ENCODE measurements at places on chromosomes 16 and 17.
A peak's percentile ranks its signal among the peaks of the same experiment; 100 is the strongest.

GRCh38 chr17:5530265-5531084 is 44.1 kb downstream of the MIS12 start:
- DNase-seq: no peak

- no peak for DNase-seq
Measured at GRCh38 chr16:72013888-72014581, 5.5 kb downstream of the DHODH start.

DNA sequence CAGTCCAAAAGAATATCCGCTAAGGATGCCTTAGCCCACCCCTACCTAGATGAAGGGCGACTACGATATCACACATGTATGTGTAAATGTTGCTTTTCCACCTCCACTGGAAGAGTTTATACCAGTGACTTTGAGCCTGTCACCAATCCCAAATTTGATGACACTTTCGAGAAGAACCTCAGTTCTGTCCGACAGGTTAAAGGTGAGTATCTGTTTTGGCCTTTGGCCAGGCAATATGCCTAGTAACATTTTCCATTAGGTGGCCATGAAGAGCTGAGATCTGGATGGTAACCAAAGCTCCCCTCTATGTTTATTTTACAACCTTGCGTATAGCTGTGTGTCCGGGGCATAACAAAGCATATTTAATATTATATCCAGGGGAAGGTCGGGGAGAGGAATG is 128.0 kb upstream of the TMEM97 start:
- DNase-seq: no peak

- DNase-seq: peak; percentile 34
Measured at GRCh38 chr16:75322740-75323139, 71.3 kb upstream of the BCAR1 start.

- peak; percentile 18 for DNase-seq
Measured at GRCh38 chr16:68444056-68444657, 4.2 kb downstream of the SMPD3 start.

GRCh38 chr17:74429604-74430384 is 2.1 kb upstream of the GPRC5C start:
- no peak for DNase-seq

- no peak for DNase-seq
Measured at GRCh38 chr17:82267575-82268379, 5.7 kb downstream of the CSNK1D start.

DNA sequence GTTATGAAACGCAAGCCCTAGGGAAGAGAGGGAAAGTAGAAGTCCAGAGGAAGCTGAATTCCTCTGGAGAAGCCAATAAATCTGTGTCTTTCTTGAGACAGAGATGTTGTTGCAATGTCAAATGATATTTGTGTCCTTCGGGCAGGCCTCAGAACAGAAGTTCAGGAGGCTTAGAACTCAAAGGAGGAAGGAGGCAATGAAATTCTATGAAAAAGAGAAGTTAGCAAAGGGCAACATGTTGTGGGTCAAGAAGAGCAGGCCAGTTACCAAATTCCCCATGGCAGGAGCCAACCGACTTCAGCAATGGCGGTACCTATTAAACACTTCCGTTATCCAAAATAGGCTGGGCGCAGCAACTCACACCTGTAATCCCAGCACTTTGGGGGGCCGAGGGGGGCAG is 109.0 kb upstream of the DHX40 start:
- no peak for DNase-seq

DNA sequence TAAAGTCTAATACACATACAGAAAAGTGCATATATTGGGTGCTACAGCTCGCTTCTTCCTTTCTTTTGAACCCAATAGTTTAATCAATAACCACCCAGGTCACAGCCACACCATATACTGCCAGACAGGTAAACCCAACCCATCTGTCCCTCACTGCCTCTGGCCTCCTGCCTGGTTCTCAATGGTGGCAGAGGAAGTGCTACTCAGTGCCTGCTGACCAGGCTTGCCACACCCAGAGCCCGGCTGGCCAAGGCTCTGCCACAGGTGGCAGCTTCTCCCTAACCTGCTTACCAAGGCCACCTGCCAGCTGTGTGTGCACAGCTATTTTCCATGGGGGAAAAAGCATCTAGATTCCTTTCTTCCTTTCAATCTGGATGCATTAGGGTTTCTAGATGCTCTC is 584 bp downstream of the PMP22 start:
- no peak for DNase-seq

GRCh38 chr16:89453501-89454321 is 36.6 kb downstream of the ANKRD11 start:
- DNase-seq: no peak

DNA sequence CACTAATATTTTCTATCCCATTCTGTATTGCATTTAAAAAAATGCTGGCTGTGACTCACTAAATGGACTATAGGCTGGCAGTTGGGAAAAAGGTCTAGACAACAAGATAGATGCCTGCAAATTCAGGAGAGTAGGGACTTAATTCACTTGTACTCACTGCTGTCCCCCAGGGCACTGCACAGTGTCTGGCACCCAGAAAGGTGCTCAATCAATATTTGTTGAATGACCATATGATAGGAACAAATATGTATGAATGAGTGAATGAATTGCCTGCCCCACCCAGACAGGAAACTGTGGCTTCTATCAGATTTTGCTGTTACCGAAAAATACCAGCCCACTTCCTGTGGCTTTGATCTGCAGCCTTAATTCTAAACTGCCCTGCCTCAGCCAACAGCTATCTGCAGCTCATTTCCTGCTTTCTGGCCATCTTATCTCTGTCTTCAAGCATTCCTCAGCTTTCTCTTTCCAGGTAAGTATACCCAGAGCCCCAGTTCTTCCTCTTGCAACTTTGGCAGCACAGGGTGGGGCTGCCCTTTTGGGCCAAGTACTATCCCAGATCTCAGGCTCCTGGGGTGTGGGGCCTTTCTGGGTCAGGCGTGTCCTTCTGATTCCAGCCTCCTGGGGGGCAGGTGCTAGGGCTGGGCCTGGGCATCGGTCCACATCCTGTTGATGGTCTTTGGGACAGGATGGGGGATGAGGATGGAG is 15.3 kb upstream of the TNS4 start:
- DNase-seq: no peak

GRCh38 chr17:44084131-44084538 is 13.6 kb downstream of the G6PC3 start:
- no peak for DNase-seq

DNA sequence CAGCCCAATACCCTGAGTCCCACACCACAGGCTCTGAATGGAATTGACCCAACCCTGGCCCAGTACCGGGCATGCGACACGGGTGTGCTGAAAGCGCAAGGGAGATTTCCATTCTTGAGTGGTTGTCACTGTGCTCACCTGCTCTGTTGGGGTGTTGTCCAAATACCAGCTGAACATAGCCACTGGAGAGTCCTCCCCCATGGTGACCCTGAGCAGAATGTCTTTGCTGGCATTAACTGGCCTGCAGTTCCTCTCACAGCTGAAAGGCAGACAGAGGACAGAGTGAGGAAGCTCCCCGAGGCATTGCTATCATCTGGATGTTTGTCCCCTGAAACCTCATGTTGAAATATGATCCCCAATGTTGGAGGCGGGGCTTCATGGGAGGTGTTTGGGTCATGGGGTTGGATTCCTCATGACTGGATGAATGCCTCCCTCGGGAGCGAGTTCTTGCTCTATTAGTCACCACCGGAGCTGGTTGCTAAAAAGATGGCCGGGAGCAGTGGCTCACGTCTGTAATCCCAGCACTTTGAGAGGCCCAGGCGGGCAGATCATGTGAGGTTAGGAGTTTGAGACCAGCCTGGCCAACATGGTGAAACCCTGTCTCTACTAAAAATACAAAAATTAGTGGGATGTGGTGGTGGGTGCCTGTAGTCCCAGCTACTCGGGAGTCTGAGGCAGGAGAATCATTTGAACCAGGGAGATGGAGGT is 57.3 kb upstream of the BCO1 start:
- DNase-seq: peak; percentile 91

DNA sequence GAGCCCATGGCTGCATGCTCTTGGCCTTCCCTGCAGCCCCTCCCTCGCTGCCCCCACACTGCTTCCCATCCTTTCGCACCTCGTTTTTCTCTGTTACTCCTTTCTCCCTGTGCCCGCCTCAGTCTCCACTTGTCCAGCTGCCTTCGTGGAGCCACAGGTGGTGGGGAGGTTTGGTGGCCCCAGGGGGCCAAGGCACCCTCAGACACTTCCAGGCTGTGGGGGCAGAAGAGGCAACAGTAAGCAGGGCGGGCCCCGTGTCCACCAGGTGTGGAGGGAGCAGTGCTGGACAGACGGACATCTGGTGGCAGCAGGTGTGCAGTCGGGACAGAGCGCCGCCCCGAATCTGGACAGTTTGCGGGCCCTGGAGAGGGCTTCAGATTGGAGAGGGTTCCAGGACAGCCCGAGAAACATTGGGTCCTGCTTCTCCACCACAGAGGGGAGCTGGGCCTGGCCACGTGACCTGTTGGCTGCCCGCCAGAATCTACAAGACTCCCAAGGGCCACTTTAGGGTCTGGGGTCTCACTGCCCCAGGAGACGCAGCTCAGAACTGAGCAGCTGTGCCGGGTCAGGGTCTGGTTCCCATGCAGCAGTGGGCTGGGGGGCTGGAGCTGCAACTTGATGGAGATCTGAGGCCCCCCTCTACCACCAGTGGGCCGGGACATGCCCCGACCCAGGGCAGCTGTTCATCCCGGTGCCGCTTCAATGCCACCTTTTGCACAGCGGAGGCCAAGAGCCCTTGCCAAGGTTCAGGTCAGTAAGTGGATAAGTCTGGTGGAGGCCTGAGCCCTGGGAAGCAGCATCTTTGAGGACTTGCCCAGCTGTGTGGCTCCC is 22.8 kb downstream of the BAHCC1 start:
- no peak for DNase-seq

DNA sequence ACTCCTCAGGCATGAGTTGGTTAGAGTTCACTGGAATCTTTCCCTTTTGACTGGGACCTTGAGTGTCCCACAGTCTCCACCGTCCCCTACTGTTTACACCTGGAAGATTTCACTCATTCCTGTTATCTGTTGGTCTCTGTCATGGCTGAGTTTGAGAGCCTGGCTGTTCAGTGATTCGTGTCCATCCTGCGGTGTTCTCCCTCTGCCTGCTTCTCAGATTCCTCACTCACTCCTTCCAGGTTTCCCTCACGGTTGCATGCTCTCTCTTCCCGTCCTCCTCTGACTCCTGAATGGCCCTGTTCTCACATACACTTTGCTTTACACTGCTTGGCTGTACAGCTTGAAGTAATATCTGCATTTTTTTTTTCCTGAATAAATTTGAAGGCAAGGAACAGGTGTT is 24.5 kb downstream of the OR1D5 start:
- DNase-seq: no peak

- no peak for DNase-seq
Measured at GRCh38 chr16:67393111-67393787, at the start of gene TPPP3. TPPP3 (minus strand) TSS chr16:67393498; CDS start chr16:67391111, 2,387 bp downstream.

GRCh38 chr16:57394444-57394843 is 10.1 kb upstream of the CCL17 start:
- DNase-seq: peak; percentile 65

DNA sequence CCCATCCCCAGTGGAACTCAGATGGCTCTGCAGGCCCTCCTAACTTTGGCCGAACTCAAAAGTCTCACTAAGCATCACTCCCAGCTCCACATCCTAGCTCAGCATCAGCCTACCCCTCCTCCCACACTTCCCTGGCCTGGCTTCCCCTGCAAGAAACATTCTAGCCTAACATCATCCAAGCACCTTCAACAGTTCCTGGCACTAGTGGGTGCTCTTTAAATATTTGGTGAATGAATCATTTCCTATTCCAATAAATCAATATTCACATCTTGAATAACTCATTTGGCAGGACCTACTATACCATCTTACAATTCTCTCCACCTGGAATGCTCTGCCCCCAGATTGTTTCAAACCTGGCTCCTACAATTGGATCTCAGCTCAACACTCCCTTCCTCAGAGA is 11.0 kb upstream of the BBS2 start:
- no peak for DNase-seq

- no peak for DNase-seq
Measured at GRCh38 chr17:3801792-3802191, 804 bp upstream of the ITGAE start.

- DNase-seq: no peak
Measured at GRCh38 chr17:8369944-8370343, 6.6 kb downstream of the KRABD2 start.

DNA sequence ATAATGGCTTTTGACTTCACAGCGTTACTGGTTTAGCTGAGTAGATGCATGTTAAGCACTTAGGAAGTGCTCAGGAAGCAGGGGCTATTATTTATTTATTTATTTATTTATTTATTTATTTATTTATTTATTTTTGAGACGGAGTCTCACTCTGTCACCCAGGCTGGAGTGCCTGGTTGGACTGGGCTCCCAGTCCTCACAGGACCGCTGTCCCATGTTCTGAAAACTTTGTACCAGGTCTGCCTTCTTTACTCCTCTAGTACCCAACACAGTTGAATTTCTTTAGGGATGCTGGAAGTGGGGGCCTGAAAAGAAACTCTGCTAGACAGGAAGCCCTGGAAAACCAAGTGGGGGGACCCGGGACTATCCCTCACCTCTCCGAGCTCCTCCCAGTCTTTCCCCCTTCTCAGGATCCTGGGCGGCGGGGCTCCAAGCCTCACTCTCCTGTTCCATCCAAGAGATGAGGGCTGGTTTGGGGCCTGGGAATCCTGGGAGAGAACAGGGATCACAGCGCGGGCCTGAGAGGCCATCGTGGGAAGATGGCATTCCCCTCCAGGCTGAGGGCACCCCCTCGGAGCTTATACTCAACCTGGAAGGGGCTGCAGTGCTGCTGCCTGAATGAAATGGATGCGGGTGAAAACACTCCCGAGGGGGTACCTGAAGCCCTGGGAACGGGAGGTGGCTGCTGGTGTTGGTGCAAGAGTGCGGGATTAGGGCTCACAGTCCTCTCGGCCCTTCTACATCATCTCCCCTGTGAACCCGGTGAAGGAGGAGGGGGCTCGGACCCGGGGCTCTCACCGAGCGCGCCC is 674 bp downstream of the ZNF688 start:
- DNase-seq: peak; percentile 14

GRCh38 chr16:49936791-49937190 is 80.9 kb upstream of the ZNF423 start:
- no peak for DNase-seq

DNA sequence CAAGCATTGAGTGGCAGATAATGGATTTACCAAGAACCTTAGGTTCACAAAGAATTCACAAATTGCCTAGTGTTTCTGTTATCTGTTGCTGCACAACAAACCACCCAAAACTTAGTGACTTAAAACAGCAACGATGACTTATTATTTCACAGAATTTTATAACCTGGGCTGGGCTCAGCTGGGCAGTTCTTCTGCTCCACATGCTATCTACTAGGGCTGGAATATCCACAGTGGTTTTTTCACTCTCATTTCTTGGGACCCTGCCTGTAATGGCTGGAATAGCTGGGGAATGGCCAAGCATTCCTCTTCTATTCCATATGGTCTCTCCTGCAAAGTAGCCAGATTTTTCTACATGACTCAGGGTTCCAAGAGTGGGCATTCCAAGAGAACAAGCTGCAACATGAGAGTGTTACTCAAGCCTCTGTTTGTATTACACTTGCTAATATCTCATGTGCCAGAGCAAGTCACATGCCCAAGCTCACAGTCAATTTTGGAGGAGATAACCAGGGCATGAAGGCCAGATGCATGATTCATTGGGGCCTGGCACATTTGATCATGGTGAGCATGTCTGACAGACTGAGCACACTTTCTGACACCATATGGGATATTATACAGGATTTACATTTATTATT is 4.9 kb upstream of the PSMD7 start:
- peak; percentile 96 for DNase-seq

GRCh38 chr16:50642349-50642748 is 38.8 kb downstream of the SNX20 start:
- DNase-seq: no peak
